ENCODE measurements at places on chromosomes 2 and 18. TPM values are rescaled to one million over a fixed set of nuclear protein-coding genes. Genes with fewer than 3 reads are reported as not detected.

DNA sequence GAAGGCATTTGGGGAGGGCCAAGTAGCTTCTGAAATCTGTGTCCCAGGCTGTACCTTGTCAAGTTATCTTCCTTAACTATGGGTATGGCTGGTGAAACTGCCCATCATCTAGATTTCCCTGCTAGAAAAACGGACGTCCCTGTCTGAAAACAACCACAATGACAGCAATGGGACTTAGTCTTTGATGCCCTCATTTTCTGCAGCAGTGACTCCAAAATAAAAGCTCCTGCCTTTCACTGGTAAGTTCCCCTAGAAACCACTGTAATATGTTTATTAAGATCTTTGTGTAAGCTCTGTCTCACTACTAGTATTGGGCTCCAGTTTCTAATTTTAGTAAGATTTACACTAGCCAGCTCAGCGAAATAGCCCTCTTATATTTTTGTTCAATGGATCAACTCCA lies 47.2 kb upstream of the GORASP2 start:
- no peak overlapping the region for H3K27ac ChIP-seq
- DNase-seq, result no peak
- H3K4me1 ChIP-seq, result no peaks in the 10 kb centered on the region

DNA sequence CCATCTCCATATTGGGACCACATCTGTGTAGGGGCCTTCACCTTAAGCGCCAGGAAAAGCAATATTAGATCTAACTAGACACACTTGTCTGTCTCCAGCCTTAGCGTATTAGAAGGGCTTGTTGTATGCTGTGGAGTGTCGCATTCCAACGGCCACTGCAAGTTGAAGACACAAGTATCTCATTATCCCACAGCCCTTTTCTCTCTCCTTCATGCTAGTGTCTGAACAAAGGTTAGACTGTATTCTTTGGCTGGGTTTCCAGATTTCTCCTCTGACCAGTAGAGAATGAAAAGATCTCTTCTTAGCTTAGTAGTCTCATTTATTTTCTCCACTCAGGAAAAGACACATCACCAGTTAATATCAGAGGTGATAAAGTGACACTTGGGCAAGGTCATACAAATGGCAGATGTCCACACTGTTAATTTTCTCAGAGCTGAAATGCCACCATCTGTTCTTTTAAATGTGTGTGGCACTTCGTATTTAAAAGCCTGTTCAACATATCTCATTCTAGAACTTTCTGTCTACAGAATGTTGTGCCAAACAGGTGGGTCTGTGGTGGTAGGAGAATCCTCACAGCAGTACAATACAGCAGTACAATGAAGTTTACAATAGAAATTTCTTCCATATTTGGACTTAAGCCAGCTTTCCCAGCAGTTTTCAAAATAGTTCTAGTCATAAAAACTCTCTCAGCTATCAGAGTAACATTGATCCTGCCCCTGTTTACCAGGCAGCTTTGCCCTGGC lies 94.0 kb upstream of the ITGA6 start:
- no peak overlapping the region for H3K4me3 ChIP-seq
- DNase-seq, result no peak
- no peaks in the 10 kb centered on the region for H3K27me3 ChIP-seq
- H3K4me1 ChIP-seq, result peaks cover 34% of the 10 kb centered on the region

DNA sequence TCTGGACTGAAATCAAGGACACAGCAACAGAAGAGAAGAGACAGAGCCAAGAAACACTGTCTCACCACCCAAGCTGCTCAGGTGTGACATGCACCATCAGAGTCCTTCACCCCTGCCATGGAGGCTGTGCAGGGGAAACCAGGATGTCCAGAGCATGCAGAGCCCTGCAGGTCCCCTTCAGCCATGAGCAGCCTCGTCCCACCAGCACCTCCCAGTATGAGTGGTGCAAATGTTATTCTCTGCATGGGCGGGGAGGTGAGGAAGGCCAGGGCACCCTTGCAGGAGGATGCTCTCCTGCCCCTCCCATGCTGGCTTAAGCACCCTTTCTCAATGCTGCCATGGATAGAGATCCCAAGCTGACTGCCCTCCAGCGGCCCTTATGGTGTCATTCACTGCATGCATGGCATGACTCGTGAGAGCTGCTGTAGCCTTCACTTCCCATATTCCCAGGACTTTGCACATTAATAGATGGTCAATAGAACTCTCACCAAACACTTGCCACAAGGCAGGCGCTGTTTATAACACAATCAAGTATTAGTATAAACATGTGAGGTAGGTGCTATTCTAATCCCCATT lies 171.0 kb downstream of the ANAPC1 start:
- no peaks in the 10 kb centered on the region for H3K36me3 ChIP-seq
- H3K27ac ChIP-seq, result no peak overlapping the region
- H3K4me1 ChIP-seq, result no peaks in the 10 kb centered on the region
- DNase-seq, result no peak
- no peaks in the 10 kb centered on the region for H3K27me3 ChIP-seq

DNA sequence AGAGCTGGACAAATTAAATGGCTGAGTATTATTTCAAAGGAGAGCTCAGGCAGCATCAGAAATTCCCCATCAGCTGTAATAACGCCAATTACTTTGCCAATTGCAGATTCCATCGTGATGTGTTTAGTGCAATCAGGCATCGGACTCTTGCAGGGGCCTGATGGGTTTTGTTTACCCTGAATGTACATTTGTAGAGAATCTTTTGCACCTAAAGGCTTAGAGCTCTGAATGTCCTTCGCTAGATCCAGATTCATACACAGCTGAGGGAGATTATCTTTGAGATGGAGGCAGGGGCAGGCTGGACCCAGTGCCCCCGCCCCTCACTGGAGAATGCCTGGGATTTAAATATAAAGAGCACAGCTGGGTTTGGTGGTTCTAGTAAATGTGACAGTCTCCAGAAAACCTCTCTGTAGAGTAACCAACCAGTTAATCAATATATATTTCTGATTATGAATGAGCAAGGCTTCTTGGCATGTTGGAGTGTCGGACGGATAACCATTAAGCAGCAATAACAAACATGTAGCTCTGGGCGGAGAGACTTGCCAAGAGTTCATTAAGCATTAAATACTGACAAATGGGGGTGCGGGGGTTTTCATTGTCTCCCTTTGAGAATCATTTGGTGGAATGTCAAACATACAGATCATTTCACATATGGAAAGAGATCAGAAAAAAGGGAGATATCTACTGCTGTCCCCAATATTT lies 200.9 kb downstream of the SETBP1 start:
- H3K27ac ChIP-seq, result no peak overlapping the region
- H3K4me3 ChIP-seq, result no peak overlapping the region
- no peak for DNase-seq

GRCh38 chr2:67318993-67319481 lies 78.1 kb upstream of the ETAA1 start:
- H3K36me3 ChIP-seq, result no peaks in the 10 kb centered on the region
- H3K27me3 ChIP-seq, result no peaks in the 10 kb centered on the region
- no peak overlapping the region for H3K27ac ChIP-seq
- no peak for DNase-seq
- peaks cover 13% of the 10 kb centered on the region for H3K4me1 ChIP-seq
- no peak overlapping the region for H3K4me3 ChIP-seq

DNA sequence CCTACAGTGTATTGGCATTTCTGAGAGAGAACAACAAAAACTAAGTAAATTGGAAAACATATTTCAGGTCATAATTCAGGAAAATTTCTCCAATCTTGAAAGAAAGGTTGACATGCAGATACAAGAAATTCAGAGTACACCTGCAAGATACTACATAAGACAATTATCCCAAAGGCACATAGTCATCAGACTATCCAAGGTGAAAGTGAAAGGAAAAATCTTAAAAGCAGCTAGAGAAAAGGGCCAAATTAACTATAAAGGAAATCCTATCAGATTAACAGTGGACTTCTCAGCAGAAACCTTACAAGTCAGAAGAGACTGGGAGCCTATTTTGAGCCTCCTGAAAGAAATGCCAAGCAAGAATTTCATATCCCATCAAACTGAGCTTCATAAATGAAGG lies 449.0 kb upstream of the MMADHC start:
- H3K4me3 ChIP-seq, result no peak overlapping the region
- no peaks in the 10 kb centered on the region for H3K27me3 ChIP-seq
- H3K4me1 ChIP-seq, result no peaks in the 10 kb centered on the region
- DNase-seq, result no peak
- no peak overlapping the region for H3K27ac ChIP-seq
- H3K36me3 ChIP-seq, result no peaks in the 10 kb centered on the region

DNA sequence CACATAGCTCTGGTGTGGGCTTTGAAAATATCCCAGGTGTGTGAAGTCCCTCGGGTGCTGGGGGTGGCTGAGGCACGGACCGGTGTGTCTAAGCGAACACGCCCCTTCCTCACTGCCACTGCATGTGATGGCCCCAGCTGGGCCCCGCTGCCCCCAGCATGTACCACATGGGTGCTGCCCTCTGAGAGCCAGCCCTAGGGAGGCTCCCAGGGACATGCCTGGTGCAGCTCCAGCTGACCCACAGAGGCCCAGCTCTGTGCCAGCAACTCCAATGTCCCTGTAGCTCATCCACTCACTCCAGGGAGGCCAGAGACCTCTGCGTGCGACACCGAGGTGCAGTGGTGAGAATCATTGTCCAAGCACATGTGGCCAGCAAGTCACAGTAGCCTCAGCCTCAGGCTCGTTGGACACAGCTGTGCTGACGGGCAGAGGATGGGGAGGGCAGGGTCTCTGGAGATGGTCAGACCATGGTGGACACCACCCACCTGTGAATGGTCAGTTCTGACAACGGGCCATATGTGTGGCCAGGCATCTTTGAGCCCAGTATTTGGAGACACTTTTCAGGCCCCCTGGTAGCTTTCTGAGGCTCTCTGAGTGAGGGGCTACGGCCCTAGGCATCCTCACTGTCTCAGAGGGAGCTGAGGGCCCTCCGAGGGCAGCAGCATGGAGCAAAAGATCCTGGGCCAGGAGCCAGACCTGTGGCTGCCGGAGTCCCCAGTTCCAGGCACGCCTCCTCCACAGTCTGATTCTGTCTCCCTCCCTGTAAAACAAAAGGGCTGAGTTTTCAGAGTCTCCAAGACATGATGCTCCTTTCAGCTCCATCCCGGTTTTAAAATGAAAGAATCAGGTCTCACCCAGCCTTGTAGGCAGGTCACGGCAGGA lies 220.7 kb downstream of the NDUFA10 start:
- H3K4me3 ChIP-seq, result no peak overlapping the region
- no peak for DNase-seq
- H3K27ac ChIP-seq, result no peak overlapping the region
- no peaks in the 10 kb centered on the region for H3K27me3 ChIP-seq
- H3K4me1 ChIP-seq, result no peaks in the 10 kb centered on the region

DNA sequence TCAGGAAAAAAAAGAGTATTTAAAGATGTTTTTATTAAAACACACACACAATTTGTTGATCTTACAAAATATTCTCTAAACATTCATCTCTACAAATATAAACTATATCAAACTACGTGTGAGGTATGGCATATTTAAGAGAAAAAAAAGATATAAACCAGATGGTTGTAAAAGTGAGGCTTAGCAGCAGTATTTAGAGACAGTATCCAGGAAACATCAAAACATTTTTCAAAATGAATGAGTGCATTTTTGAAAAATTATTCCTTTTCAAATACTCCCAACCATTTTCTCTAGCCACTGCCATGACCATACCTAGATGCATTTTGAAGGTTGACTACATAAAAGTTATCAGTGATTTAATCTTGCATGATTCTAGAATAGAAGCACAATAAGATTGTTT lies 38.2 kb upstream of the RAB27B start:
- H3K27me3 ChIP-seq, result no peaks in the 10 kb centered on the region
- no peak overlapping the region for H3K27ac ChIP-seq
- no peaks in the 10 kb centered on the region for H3K36me3 ChIP-seq
- no peak overlapping the region for H3K4me3 ChIP-seq
- no peak for DNase-seq

DNA sequence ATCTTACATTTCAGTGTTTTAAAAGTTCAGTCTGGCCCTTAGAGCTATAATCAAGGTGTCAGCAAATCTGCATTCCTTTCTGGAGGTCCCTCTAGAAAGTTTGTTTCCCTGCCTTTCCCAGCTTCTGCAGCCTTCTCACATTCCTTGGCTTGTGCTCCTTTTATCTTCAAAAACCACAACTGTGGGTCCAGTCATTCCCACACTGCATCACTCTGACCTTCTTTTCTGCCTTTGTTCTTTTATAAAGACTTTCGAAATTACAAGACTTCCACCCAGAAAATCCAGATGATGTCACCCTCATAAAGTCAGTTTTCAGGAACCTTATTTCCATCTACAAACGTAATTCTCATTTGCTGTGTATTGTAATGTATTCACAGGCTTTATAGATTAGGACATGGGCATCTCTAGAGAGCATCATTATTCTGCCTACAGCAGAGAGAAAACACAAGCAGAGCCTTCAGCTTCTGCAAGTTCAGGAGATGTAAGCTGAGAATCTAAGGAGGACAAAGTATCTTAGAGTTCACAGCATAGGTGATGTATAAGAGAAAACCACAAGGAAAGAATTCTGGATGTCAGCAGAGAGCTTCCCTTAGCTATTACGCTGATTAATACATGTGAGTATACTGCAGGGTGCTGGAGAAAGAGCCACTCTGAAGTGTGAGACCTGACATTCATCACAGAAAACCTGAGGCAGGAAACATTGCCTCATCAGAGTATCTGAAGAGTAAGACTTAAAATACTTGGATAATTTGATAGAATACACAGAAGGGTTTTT lies 1100.2 kb downstream of the CBLN2 start:
- DNase-seq, result no peak
- H3K27me3 ChIP-seq, result no peaks in the 10 kb centered on the region
- no peaks in the 10 kb centered on the region for H3K4me1 ChIP-seq
- no peaks in the 10 kb centered on the region for H3K36me3 ChIP-seq
- H3K27ac ChIP-seq, result no peak overlapping the region

DNA sequence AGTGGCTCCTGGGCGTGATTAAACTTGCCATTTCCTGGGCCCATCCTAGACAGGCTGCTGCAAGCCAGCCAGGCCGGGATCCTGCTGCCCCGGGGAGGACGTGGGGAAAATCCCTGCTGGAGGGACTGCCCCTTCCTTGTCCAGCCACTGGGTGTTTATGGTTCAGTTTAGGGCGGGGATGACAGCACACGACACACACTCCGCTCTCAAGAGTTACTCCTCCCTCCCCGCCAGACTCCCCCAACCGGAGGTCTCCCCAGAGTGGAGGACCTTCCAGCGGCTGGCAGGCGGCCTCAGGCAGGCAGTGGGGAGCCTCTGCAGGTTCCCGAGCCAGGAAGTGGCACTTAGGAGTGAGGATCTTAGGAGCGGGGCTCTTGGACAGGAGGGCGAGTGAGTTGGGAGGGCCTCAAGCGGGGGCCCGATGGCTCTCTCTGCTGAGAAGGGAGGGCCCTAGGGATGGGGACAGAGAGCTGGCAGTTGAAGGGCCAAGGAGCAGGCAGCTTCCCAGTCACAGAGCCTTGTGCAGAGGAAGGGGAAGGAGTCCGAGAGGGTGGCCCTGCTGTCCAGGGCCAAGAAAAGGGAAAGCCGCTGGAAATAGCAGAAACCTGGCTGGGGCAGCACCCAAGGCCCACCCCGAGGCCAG lies 5.7 kb upstream of the GPR35 start:
- no peak overlapping the region for H3K27ac ChIP-seq
- H3K36me3 ChIP-seq, result no peaks in the 10 kb centered on the region
- no peaks in the 10 kb centered on the region for H3K27me3 ChIP-seq
- H3K4me3 ChIP-seq, result no peak overlapping the region
- no peak for DNase-seq

GRCh38 chr2:184517402-184517801 lies 80.9 kb upstream of the ZNF804A start:
- no peak for DNase-seq
- no peak overlapping the region for H3K4me3 ChIP-seq
- H3K36me3 ChIP-seq, result no peaks in the 10 kb centered on the region
- no peaks in the 10 kb centered on the region for H3K4me1 ChIP-seq

- no peak for DNase-seq
- no peaks in the 10 kb centered on the region for H3K27me3 ChIP-seq
- H3K4me3 ChIP-seq, result no peak overlapping the region
- no peaks in the 10 kb centered on the region for H3K36me3 ChIP-seq
These were observed 75.6 kb downstream of the ZBTB7C start for GRCh38 chr18:48333563-48333962.

GPAT2 gene
- 5.0 TPM for polyA plus RNA-seq

NEU4 gene
- 0.31 TPM for polyA plus RNA-seq

RAB1A gene
- 43.1 TPM for polyA plus RNA-seq

TCF4 gene
- polyA plus RNA-seq, result 4.4 TPM

TBR1 gene
- polyA plus RNA-seq, result not detected
